SJSA1 (cell line): ENCODE measurements at places on chromosomes 13 and 19. TPM values are rescaled to one million over a fixed set of nuclear protein-coding genes. Genes with fewer than 3 reads are reported as not detected.

The RASIP1 gene
- total RNA-seq = 0.21 and 0.53 TPM in 2 replicates

The KMT2B gene
- 4.9 and 7.4 TPM in 2 replicates for total RNA-seq

The ZNF497 gene
- total RNA-seq = 0.19 and 1.3 TPM in 2 replicates

The ZNF415 gene
- 3.2 and 9.7 TPM in 2 replicates for total RNA-seq

The KL gene
- not detected in 2 replicates for total RNA-seq

The IZUMO1 gene
- total RNA-seq = not detected in 2 replicates

The SULT2B1 gene
- 0.37 and 1.1 TPM in 2 replicates for total RNA-seq

The TUBGCP3 gene
- 23.6 and 37.3 TPM in 2 replicates for total RNA-seq

The FGF22 gene
- 0.13 TPM in 1 of 2 replicates, not detected in the other for total RNA-seq
